HS-5 (cell line): ENCODE measurements at places on chromosomes 1 and 21.

DNA sequence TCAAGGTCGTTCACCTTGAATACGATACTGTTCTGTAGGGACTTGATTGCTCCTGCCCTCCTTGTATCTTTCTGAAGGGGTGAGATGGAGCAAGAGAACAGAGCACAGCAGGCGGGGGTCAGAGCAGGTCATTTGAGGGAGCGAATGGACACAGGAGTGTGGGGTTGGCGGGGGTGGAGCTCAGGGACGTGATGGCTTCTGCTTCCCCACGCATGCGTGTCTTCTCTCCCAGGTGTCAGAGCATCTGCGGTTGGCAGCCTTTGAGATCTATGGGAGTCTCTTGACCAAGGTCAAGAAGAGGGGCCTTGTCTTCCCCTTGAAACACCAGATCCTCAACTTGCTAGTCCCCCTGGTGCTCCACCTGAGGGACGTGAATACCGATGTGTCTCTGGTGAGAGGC lies 63.9 kb downstream of the INAVA start:
- no peak for DNase-seq

DNA sequence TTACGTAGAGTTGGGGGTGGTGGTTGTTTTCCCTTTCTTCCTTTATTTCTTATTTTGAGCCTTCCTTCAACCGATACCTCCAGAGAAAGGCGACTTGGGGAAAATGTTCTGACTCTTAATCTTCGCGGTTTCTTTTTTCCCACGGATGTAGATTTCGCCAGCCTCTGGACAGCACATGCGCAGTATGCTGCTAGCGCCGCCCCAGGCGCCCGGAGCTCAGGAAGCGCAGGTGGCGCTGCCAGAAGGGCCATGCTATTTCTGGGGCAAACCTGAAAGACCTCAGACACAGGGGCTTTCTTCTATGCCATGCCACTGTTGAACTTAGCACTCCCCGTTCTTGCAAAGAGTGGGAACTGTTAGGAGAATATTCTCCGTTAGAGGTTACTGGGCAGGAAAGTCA lies 392.1 kb downstream of the KIF26B start:
- DNase-seq: no peak

DNA sequence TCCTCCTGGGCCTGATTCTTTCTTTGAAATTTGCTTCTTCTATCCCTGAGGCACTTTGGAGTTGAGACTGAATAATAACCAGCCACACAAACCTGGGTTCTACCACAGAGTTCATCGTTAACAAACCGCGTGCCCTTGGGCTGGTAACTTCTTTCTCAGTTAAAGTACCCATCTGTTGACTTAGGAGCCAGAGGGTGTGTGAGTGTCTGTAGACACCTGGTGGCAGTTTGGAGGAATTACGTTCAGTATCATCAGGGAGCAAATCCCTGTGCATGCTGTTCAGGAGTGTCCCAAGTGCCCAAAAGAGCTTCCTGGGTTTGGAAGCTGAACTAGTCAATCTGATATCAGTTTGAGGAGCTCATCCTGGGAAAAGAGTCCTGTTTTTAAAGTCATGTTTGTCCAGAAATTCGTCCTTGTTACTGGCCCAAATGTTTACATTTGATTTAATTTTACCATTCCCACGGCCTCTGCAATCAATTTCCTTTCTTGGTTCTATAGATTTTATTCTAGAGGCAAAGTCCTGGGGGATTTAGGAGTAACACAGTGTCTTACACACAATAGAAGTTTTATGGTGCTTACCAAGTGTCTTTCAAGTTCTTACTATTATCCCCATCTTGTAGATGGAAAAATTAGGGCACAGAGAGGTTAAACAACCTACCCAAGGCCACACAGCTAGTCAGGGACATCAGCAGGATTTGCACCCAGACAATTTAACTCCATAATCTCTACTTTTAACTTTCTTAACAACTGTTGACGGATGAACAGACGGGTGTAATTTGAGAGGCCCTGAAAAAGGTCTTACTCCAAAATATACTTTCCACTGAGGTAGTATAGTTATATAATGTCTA lies 26.7 kb upstream of the RPTN start:
- no peak for DNase-seq

DNA sequence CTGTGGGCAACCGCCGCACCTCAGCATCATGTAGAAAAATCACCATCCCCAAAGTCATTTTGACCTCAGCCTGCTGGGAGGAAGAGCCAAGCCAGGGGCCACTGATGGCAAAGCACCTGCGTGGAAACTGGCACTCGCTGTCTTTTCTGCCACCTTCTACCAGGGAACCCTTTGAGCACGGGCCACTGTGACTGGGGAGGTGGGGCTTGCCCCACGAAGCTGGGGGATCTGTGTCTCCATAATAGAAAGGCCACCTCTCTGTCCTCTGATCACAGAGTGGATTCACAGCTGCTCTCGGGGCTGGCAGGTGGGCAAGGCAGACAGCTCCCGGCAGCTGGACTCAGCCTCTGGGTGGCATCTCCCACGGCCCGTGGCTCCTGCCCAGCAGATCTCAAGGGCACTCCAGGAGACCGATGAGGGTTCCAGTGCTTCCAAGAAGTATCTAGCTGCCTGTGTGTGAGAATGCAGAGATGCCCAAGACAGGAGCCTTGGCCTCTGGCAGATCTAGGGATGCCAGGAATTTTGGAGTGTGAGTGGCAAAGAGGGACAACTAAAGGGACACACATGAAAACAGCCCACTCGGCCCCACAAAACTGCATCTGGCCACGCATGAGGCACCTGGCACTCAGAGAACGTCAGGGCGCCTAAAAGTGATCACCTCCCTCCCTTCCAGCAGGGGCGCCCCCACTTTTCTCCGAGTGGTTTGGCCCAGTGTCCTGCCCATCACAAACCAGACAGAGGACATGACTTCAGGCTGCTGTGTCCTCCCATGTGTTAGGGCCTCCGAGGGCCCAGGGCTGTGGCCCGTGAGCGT lies 102.6 kb downstream of the PDE9A start:
- no peak for DNase-seq

GRCh38 chr1:204560590-204561150 lies 44.5 kb downstream of the MDM4 start:
- peak; percentile 22 for DNase-seq

- no peak for DNase-seq
These were observed 40.1 kb upstream of the SLC5A9 start for GRCh38 chr1:48182439-48182838.

GRCh38 chr1:96971849-96972602 lies 250.4 kb downstream of the PTBP2 start:
- no peak for DNase-seq

DNA sequence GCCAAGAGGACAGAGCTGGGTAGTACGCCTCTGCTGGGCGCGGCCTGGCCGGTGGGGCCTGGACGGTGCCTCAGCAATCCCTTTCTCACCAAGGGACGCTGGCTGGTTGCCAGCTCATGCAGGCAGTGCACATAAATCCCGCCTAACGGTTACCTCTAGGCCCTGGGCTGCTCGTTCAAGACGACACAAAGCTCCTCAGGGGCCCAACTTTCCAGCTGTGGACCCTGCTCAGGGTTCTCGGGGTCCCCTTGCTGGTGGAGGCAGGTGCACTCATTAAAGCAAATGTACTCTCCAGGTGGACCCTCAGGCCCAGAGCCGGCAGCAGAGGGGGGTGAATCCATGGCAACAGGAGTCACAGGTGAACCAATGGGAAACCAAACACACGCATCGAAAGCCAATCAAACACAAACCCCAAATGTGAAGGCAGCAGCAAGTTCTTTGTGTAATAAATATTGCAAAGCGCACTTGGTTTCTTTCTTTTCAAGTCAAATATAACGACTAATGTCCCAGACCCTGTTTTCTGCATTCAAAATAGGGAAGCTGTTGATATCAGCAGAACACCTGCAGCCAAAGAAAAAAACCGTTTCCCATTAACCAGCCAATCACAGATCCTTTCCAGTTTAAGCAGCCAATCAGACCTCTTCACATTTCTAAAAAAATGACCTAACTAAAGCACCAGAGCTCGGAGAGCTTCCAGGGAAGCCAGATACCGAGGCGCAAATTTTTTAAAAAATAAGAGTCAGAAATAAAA lies 26.1 kb upstream of the CLSTN1 start:
- no peak for DNase-seq
